Brain (organoid and tissue), 16 donors: ENCODE measurements at places on chromosomes 7 and 10.
A peak's percentile ranks its signal among the peaks of the same experiment; 100 is the strongest.

GRCh38 chr10:71521504-71522441, 125.1 kb downstream of the CDH23 start:
- no peak for DNase-seq

DNA sequence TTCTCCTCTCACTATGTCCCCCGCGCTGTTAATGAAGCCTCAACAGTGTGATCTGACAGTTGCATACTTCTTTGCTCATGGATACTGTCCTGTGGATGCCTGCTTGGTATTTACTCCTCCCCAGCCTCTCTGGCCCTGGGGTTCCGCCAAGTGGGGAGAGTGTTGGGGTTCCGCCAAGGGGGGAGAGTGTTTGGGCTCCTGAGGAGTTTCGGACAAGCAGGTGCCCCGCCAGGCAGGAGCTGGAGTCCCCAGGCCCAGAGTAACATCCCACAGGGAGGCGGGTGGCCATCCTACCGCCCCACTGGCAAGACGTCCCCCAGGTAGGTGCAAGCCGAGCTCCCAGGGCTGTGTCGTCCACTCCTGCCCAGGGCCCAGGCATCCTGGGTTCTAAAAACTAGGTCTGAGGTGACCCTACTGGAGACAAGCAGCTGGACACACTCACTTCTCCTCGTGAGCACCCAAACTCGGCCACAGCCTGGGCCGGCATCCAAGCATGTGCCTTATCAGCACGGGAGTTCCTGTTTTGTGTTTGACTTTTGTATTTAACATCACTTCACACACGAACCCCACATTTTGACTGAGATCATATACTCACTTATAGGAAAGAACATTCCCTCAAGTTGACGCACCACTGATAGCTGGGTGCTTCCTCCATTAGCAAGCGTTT, 34.2 kb downstream of the CAMK2B start:
- DNase-seq, result no peak

DNA sequence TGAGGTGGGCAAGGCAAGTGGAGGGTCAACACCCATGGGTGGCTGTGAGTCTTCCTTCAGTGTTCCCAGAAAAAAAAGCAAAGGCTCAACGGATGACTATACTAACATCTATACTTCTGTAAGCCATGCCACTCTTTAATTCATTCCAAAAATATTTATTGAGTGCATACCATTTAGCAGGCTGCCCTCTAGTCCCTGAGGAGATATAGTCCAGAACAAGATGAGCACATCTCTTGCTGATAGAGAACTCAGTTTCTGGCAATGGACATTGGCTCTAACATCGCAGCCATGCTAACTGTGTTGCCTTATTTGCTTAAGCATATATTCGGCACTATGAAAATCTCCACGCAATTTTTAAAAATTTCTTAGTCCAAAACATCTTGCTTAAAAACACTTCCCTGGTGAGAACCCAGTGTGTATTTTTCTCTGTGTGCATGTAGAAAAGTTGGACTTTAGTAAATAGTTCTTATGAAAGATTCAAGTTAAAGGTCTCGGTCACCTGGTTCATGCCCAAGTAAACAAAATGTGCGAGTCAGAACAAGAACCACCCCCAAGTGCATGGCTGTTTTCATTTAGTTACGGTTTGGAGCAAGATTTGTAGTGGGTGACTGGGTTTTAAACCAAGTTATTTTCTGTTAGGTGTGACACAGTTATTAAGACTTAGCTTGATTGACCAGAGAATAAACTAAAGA, 69.8 kb downstream of the MET start:
- no peak for DNase-seq

DNA sequence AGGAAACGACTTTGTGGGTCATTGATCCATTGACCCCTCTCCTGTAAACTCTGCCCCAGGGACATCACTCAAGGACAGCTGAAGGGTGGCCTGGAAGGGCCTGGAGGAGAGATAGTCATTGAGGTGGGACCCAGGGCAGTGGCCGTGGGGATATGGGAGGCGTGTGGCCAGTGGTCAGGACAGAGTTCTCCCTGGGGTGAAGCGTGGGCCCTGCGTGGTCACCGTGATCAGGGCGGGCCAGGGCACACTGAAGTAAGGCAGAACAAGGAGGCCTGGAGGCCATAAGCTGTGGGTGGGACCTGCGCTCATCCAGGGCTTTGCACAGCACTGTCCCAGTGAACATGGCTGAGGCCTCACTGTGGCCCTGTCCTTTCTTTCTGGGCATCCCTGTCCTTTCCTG, 177.9 kb downstream of the ZNF248 start:
- no peak for DNase-seq

DNA sequence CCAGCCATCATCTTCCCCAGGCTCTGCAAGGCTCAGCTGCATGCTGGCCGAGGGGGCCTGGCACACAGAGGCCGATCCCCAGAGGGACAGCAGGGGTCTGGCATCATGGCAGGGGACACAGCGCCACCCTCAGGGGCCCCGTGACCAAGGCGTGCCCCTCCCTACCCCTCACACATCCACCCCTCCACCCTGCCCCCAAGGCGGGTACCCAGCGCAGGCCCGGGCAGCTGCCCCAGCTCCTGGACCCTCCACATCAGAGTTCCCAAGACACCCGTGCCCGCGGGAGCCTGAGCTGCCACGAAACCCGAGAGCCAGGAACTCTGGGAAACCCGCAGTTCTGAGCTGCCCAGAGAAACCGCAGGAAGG, 46.5 kb upstream of the TNRC18 start:
- no peak for DNase-seq

DNA sequence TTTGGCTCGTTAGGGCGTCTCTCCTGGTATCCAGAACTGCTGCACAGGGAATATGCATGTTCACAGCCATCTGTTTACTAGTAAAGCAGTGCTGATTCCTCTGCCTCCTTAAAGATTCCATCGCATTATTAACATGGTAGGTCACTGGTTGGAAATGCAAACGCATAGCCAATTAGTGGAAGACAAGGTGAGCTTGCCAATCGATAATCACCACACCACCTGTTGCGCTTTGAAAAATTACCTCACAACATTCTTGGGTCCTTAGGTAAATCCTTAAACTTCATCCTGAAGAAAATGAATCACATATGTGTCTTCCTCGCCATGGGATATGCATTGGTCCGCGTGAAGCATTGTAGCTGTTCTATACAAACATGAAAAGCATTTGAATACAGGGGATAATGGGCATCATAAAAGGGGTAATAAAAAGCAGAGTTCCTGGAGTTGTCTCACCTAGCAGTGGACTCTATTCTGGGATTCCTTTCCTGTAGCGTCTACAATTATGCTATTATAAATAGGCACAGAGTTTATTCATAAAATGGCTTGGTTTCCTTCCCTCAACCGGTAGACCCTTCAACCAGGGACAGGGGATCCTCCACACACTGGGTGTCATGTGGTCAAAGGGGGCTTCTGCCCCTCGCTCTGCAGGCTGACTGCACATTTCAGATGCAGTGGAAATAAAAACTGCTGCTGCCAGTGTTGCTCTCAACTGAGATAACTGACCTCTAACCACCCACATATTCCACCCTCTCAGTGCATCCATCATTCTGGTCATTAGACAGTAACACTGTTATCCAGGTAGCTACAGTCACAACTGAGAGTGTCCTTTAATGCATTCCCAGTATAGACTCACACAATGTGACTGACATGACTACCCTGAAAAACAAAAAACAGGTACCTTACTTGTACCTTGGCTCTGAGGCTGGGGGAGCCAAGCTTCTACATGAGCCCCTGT, 389.2 kb upstream of the NFE2L3 start:
- no peak for DNase-seq

GRCh38 chr7:22584179-22584578, 84.2 kb upstream of the STEAP1B start:
- no peak for DNase-seq

DNA sequence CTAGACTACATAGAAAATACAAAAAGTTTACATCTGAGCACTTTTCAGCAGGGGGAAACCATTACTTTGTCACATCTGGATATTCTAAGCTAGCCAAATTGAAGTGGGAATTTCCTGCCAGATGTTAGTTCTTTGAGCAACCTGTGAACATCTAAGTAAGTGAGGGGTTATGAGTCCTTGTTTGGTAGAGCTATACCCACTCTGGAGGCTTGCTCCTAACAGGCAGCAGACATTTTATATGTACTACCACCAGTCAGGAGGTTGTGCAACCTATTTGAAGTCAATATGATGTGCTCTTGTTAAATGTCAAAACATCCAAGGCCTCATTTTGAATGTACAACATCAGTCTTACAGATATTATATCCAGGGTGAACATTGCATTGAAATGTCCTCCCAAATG, 143.3 kb upstream of the KAT6B start:
- no peak for DNase-seq

DNA sequence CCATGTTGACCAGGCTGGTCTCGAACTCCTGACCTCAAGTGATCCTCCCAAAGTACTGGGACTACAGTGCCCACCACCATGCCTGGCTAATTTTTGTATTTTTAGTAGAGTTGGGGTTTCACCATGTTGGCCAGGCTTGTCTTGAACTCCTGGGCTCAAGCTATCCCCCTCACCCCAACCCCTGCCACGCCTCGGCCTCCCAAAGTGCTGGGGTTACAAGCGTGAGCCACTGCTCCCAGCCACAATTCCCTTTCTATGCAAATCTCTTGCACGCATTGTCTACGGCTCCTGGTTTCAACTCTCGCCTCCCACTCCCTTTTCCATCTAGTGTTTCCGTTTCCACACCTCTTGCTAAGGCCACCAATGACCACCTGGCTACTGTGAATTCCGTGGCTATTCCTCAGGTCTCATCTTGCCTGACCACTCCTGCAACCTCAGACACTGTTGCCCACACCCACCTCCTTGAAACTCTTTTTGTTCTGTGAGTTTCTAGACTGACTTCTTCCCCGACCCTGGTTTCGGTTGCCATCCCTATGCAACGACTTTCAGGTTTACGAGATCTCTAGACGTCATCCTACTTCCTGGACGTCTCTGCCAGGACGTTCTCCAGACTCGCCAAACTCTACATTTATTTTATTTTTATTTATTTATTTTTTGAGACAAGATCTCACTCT, 3.4 kb downstream of the CLDN3 start:
- DNase-seq, result no peak

DNA sequence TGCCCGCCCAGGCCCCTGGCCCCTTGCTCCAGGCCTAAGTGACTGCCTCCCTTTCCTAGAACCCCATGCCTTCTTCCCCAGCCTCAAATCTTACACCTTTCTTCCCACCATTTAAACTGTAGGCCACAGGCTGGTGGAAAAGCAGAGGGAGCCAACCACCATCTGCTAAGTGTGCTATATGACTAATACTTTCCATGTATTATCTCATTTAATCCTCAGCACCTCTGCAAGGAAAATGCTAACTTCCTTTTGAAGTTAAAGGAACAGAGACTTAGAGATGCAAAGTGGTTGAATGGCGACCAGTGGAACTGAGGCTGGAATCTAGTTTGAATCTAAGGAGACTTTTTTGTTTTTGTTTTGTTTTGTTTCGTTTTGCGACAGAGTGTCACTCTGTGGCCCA, 17.8 kb upstream of the MTPAP start:
- DNase-seq, result no peak

DNA sequence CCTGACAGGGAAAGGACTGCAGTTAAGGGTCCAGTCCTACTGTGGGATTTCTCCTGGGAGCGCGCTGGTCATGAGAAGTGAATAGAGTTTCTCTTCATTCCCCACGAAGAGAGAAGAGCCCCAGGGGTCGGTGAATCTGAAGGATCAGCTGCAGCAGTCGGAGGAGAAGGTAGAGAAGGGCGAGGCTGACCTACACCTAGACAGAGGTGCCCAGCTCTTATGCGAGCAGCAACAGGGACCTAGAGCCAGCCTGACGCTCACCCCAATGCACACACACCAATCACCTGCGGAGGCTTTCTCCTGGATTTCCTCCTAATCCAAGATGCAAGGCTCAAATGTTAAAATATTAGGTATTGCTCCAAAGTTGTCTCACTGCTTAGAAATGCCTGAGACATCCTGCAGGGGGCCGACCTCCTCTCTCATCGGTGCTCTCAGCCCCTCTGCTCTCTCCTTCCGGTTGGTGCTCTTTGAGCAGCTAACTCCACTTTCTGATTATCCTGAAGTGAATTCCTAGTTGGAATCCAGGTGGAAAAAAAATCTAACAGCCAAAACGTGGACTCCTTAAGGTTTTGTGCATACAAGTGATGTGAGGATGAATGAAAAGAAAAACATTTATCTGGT, 176.4 kb downstream of the AHR start:
- no peak for DNase-seq

DNA sequence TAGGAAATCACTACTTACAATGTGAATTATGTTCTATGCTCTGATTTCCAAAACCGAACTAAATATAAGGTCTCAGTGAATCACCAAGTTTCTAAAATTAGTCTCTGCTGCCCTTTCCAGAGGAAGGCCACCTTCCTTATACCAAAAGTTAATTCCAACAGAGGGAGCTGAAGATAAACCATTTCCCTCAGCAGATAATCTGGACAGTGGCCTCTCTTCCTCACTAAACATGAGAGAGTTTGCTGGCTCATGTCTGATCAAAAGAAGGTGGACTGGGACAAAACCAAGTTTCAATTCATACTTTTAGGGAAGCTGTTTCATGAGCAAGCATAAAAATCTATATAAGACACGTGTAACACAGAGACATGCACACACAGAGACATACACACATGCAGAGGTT, 6.4 kb downstream of the FEZF1 start:
- no peak for DNase-seq

GRCh38 chr7:375321-375831, 85.4 kb downstream of the FOXL3 start:
- DNase-seq, result no peak

- no peak for DNase-seq
These were observed 97.9 kb upstream of the IKZF1 start for GRCh38 chr7:50206453-50207250.

DNA sequence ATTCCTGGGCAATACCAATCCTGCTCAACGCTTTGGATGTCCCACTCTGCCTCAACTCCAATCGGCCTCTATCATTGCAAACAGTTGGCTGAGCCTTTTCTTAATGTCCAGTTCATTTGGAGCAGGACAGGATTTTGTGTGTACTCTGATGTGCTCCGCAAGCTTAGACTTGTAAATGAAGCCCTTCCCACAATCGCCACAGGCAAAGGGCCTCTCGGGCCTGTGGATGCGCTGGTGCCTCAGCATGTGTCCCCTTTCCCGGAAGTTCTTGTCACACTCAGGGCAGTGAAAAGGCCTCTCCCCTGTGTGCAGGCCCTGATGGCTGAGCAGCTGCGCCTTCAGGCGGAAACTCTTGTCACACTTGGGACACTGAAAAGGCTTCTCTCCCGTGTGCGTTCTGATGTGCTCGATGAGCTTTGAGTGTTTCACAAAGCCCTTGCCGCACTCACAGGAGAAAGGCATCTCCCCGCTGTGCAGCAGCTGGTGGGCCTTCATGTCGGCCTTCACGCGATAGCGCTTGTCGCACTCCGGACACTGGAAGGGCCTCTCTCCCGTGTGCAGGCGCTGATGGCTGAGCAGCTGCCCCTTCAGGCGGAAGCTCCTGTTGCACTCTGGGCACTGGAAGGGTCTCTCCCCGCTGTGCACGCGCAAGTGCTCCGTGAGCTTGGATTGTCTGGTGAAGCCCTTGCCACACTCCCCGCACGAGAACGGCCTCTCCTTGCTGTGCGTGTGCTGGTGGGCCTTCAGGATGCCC, 20.0 kb downstream of the ZNF786 start:
- peak; percentile 24 for DNase-seq

DNA sequence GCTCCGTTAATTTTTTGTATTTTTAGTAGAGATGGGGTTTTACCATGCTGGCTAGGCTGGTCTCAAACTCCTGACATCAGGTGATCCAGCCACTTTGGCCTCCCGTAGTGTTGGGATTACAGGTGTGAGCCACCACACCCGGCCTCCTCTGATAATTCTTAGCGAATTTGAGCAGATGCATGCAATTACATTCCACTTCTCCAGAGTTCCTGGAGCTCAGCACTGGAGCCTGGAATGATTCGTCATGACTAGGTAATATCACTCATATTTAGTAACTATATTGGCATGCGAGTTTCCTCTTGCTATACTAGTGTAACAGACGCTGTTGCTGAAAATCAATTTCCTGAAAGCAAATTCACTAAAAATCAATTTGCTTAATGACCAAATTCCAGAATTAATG, 86.8 kb downstream of the MKX start:
- no peak for DNase-seq
